Urinary bladder (tissue), 4 donors: ENCODE measurements at places on chromosomes 16 and 17. TPM values are rescaled to one million over a fixed set of nuclear protein-coding genes. Genes with fewer than 3 reads are reported as not detected.

Gene SLC47A1
- total RNA-seq: 0.53 TPM

GRCh38 chr16:59973966-59974365 lies 1239.8 kb upstream of the GOT2 start:
- DNase-seq: no peak

GRCh38 chr17:44049294-44050060 lies 17.0 kb downstream of the LSM12 start:
- no peak for DNase-seq

GRCh38 chr17:44362949-44363612 lies 572 bp downstream of the FAM171A2 start:
- no peak for DNase-seq

Gene ALDH3A1
- 1.5 TPM for total RNA-seq
